ENCODE measurements at places on chromosomes 6 and 20.

DNA sequence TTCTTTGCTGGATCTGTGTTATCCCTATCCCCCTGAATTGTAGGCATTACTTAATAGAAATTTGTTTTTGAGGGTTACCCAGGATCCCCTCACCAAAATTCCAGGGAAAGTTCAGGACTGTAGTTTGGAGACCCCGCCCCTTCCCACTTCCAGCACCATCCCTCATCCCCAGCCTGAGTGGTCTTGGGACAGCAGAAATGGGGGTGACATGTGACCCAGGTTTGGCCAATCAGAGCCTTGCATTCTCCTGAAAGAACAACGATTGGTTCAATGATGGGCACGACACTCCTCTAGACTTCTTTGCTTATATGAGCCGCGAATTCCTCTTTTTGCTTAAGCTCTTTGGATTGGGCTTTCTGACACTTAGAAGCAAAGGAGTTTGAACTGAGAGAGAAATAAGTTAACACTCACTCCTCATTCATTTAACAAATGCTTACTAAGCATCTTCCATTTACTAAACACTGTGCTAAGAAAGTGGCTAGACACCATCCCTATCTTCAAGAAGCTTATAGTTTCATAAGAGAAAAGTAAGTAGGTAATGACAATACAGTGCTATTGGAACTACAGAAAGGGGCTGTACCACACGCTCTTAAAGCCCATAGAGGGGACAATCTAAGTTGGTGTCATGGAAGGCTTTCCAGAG lies 24.9 kb upstream of the PAQR8 start:
- no peak for DNase-seq

DNA sequence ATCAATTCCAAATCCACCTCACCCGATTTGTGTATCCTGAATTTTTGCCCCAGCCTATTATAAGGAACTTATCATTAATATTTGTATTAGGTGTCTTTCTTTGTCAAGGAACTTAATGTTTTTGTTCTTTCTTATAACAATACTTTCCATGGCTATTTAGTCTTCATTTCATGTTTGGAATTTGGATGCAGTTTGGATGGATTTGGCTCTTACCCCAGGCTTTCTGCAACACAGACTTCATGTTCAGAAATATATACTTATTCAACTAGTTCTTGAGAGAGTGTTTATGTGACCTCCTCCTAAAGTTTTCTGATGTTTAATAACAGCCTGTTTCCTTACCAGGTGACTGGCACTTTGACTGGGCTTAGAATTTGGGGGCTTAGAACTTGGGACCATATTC lies 35.9 kb upstream of the TOX2 start:
- no peak for DNase-seq

- DNase-seq: no peak
These were observed 25.9 kb upstream of the HAO1 start for GRCh38 chr20:7966176-7966575.

GRCh38 chr6:106886081-106886843 lies 88.3 kb downstream of the CD24 start:
- DNase-seq: peak; percentile 10

DNA sequence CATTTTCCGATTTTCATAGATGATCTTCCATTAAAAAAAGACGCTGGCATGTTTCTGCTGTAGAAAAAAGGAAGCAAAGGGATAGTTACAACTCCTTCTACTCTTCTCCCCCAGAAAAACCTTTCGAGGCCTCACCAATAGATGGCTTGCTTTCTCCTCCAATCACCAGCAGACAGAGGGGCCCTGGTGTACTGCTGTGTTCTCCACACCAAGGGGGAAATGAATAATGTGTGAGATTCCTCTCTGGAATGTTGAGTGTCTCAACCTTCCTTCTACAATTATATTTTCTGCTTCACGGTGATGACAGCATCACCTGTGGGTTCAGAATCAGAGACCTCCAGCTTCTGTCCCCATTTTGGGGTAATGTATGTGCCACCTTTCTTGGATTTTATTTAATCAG lies 185.7 kb upstream of the FLRT3 start:
- no peak for DNase-seq
